Tongue (tissue), 3 donors: ENCODE measurements at places on chromosomes 16 and 17. TPM values are rescaled to one million over a fixed set of nuclear protein-coding genes. Genes with fewer than 3 reads are reported as not detected.

The TBC1D3C gene
- not detected for total RNA-seq

The WNT3 gene
- total RNA-seq: 1.4 TPM

The AKAP1 gene
- total RNA-seq: 87.3 TPM

The ARL17B gene
- 15.3 TPM for total RNA-seq

The TBC1D3E gene
- total RNA-seq: not detected

The ABCC3 gene
- 5.6 TPM for total RNA-seq
